ENCODE measurements at places on chromosomes 12 and 14. TPM values are rescaled to one million over a fixed set of nuclear protein-coding genes. Genes with fewer than 3 reads are reported as not detected.

SDR9C7 gene
- not detected for total RNA-seq

DNA sequence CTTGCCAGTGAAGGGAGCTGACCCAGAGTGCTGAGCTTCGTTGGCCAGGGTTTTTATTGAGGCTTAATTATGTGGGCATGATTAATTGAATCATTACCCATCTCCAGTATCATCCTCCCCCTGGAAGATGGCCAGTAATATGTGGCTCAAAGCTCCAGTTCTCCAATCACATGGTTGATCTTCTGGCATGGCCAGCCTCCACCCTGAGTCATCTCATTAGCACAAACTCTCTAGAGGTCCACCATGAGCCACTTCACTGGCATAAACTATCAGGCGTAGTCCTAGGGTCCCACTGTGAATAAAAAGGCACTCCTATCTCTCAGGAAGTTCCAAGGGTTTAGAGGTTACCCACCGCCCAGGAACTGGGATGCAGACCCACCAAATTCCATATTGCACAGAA is 135.0 kb downstream of the ANO6 start:
- DNase-seq = no peak

GRCh38 chr14:61064210-61064609 is 83.2 kb downstream of the SLC38A6 start:
- DNase-seq = no peak

DNA sequence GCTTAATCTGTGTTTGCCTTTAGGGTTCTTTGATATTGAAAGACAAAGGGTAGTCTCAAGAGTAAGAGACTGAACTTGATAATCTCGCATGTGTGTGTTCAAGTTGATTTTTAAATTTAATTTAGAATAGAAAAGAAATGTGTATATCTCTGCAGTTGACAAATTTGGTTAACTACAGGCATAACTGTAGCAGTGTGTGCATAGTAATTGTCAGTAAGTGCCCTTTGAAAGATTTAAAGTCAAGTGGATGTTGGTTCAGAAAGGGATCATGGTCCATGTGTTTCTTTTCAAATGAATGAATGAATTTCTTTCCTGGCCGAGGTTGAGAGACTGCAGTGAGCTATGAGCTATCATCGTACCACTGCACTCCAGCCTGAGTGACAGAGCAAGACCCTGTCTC is 49.9 kb upstream of the DYRK2 start:
- no peak for DNase-seq

GRCh38 chr12:63457428-63457827 is 210.9 kb downstream of the DPY19L2 start:
- no peak for DNase-seq

ART4 gene
- not detected for total RNA-seq

NUDT14 gene
- total RNA-seq = 28.0 TPM

DNA sequence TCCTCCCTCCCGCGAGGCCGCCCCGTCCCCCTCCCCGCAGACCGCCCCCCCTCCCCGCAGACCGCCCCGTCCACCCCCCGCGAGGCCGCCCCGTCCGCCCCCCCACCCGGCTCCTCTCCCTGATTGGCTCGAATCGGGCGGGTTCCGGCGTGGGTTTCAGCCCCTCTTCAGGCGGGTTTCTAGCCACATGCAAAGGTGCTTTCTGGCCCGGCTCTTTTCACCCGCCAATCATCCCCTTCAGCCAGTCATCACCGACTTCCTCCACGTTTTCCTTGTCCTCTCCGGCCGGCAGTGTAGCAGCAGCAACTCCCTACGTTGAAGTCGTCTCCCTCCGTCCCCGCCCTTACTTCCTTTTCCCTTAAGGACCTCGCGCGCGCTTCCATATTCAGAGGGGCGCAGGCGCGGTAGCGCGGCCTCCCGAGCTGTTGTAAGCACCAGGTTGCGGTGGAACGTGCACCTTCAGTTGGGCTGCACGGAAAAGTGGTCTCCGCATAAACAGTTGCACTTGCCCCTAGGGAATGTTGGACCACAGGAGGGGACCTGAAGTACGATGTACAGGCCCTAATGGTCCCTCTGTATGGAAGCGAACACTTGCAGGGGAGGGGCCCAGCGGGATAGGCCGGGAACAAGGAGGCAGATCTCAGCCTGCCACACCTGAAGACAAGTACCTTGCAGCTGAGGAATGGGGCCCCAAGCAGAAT is 44.6 kb upstream of the ESR2 start:
- peak; percentile 87 for DNase-seq

- no peak for DNase-seq
Measured at GRCh38 chr12:122080149-122081082, 1.9 kb downstream of the MLXIP start.

- no peak for DNase-seq
Measured at GRCh38 chr12:1935242-1935641, 16.8 kb upstream of the CACNA2D4 start.

DNA sequence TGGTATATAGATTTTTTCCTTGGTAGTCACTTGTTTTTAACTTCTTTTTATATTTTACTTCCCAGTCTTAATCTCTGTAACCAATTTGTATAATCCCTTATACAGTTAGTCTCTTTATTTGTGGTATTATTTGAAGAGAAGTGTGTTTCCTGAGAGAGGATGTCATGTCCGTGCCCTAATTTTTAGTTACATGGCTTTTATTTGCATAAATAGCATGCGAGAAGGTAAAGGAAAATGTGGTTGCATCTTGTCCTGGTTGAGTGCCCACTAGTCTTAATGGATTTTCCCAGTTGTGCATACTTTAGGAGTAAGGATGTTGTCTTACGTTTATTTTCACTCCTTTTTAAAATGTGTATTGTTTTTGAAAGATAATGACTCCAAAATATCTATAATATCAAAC is 27.5 kb downstream of the RAP1B start:
- DNase-seq = no peak

DNA sequence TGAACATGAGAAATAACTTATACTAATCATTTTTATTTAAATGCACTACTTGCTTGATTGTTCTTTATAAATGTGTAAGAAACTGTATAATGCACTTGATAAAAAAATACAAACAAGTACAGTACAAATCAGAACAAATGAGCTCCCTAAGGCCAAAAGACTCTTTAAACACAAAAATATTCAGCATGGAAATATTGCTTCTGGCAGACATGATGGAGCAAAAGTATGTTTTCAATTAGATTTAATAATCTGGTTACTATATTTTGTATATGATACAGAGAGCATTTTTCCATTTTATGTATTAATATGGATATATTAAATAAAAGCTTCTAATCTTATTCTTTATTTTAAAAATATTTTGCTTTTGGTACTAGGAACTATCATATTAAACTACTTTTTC is 800.2 kb upstream of the LRFN5 start:
- no peak for DNase-seq

DNA sequence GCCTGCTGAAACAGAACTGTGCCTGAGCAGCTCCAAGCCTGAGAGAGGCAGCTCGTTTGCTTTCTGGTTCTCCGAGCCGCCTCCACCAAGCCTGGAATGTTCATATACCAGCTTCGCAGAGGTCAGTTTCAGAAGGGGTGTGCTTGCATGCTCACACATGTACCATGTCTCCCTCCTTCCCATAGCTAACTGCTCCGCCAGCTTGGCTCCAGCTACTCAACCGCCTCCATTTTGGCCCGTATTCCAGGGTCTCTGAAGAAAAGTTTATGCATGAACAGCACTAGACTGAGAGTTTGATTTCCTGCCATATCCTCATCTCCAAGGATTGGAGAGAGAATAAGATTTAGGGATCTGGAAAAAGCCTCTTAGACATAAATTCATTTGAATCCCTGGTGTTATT is 103.7 kb downstream of the SMOC1 start:
- DNase-seq = no peak

GRCh38 chr14:56650048-56650447 is 70.5 kb downstream of the TMEM260 start:
- DNase-seq = no peak

GRCh38 chr12:1505576-1505975 is 88.8 kb downstream of the FBXL14 start:
- no peak for DNase-seq

DNA sequence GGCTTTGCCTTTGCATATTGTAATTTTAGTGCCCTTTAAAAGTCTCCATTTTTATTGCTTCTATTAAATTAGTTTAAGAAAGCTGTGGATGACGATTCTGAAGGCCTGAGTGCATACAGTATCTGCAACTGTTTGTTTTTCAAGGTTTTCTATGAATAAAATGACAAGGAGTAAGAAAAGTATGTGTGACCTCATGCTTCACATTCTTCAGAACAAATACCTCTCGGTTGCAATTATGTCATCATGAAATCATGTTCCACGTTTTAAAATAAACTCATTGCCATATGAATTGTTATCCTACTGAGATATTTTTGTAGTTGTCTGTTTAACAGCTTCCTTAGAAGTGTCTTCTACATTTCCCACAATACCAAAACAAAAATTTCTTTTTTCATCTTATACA is 374.6 kb downstream of the MDGA2 start:
- DNase-seq = no peak

GRCh38 chr12:77124767-77125166 is 59.4 kb upstream of the E2F7 start:
- DNase-seq = no peak

DNA sequence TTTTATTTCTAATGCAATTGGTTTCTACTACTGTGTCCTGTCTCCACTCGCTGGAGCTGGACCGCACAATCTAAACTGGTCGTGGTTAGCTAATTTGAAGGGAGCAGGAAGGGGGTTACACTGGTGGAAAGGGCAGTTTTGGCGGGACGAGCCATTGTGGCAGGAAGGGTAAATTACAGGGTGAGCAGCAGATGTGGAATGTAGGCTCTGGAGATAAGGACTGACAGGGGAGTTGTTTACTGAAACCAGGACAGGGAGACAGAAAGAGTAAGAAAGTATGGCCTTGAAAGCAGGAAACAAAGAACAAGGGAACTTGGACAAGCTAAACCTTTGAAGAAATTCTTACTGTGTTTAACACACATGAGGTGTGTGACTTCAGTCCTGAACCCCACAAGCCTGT is 147.8 kb downstream of the ATXN7L3B start:
- DNase-seq = no peak

B4GALNT1 gene
- total RNA-seq = 0.65 TPM

FOS gene
- total RNA-seq = 60.3 TPM

DNA sequence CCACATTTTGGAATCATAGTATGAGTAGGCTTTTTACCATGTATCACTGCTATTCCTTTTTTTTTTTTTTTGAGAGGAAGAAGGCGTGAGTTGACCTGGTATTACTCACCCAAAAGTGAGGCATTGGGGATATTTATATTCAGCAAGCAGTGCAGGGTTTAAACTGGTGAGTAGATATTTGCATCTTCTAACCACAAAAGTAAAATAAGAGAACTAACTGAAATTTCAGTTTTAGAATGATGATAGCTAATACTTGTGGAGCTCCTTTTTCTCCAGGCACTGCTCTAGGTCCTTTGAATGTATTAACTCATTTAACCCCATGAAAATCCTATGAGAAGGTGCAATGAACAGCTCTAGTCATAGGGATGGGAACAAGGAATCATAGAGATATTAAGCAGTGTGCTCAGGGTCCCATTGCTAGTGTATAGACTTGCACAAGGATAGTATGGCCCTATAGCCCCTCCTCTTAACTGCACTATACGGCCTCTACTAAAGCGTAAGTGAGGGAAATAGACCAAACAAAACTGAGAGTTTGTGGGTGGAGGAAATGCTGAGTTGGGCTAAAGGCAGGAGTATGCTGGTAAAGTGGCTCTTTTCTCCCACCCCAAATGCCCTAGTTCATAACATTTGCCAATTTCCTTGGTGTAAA is 104.3 kb upstream of the MAX start:
- DNase-seq = no peak

TOMM20L gene
- total RNA-seq = not detected

OR4K17 gene
- total RNA-seq = not detected

SERPINA6 gene
- total RNA-seq = not detected

DNA sequence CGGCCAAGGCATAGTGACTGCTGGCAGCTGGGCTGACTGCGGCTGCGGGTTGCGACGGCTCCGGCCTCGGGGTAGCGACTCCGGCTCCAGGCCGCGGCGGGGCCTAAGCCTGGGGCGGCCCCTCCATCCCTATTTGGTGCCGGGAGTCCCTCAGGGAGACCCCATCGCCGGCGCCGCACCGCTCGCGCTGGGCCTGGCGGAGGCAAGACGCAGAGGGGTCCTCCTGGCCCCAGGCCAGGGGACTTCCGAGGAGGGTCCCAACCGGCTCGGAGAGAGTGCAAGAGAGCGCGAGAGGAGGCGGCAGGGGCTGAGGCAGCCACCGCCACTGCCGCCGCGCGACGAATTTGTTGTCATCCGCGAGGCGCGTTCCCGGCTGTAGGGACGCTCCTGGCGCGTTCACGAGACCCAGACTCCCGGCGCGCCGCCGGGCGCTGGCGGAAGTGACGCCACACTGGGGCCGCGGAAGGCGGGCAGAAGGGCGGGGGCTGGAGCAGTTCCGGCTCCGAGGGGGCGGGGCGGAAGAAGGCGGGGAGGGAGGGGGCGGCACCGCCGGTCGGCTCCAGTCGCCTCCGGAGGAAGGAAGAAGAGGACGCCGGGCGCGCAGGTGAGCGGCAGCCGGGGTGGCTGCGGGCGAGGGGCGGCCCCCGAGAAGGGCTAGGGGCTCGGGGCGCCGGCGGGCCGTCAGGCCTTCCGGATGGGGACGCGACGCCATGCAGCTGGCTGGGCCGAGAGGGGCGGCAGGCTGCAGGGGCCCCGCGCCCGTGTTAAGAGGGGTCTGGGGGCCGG is at the start of the genes ATG2B and GSKIP:
Gene ATG2B, minus strand, starts transcription at position 377 of the 786 bp plus-strand sequence. Its CDS starts 365 bp downstream, at position 12.
Gene GSKIP, plus strand, starts transcription at position 562 of the 786 bp plus-strand sequence. CDS start 18,722 bp downstream, outside the sequence.
- DNase-seq = peak; percentile 99

TMBIM6 gene
- 426 TPM for total RNA-seq

- DNase-seq = no peak
Measured at GRCh38 chr12:82800185-82800584, 113.5 kb downstream of the TMTC2 start.

GRCh38 chr12:112937741-112938719 is at the start of gene OAS3:
TSS of gene OAS3 (plus strand) at chr12:112938474. CDS start at chr12:112938531, 57 bp downstream.
- peak; percentile 79 for DNase-seq

- DNase-seq = peak; percentile 33
Measured at GRCh38 chr12:24562771-24563431, 386.0 kb downstream of the BCAT1 start.

- no peak for DNase-seq
Measured at GRCh38 chr12:128337431-128338170, 70.6 kb downstream of the TMEM132C start.

FOXG1 gene
- not detected for total RNA-seq

DNA sequence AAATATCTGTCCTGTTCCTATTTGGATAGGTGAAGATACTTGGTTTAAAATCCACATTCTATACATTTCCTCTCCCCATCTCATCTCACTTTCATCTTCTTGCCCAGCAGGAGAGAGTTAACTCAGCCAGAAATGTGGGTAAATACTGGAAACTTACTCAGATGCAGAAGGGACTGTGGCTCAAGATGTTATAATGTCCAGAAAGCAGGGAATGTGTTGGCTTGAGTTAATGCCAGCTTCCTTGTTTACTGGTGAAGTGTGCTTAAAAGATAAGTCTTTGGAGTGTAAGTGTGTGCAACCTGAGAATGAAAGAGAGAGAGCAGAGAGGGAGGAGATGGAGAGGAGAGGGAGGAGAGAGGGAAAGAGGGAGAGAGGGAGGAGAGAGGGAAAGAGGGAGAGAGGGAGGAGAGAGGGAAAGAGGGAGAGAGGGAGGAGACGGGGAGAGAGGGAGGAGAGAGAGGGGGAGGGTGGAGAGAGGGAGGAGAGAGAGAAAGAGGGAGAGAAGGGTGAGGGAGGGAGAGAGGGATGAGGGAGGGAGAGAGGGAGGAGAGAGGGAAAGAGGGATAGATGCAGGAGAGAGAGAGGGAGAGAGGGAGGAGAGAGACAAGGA is 22.0 kb upstream of the SNRPF start:
- DNase-seq = no peak

SLCO1B3 gene
- total RNA-seq = not detected
